ENCODE measurements at places on chromosomes 13 and 19.

DNA sequence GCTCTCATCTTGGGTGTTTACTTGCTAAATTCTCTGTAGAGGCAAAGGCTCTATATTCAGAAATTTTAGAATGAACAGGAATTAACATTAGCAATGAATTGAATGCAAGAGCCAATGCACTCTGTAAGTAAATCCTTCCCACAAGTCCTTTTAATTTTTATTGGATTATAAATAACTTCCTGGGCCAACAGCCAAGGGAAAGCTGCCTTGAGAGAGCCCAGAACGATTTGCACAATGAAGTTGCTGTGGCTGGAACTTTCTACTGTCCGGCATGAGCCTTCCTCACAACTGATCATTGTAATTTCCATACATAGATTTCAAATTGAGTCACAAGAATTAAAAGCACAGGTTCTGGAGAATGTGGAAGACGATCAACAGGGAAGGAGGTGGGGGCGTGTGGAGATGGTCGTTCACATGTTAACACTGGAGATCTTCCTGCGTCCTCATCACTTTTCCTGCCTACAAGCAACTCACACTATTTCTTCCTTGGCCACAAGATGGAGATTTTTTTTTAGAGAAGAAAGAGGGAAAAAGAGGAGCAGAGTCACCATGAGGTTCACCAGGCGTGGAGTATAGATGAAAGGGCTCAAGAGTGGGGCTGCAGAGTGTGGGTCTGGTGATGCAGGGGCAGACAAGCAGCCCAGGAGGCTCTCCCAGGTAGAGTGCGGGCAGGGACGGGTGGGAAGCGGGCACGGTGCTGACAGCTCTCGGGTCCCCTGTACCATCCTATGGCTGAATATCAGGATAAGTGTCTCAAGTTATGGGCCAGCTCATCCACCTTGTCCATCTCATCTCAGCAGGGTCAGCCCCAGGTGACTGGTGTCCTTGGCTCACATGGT, 110.7 kb downstream of the SOX1 start:
- DNase-seq, result no peak

- DNase-seq, result no peak
Measured at GRCh38 chr13:23723471-23723870, 153.3 kb downstream of the TNFRSF19 start.

- DNase-seq, result no peak
Measured at GRCh38 chr13:50238922-50239321, 223.7 kb downstream of the KCNRG start.

GRCh38 chr13:101673360-101674105, 221.1 kb downstream of the ITGBL1 start:
- no peak for DNase-seq

DNA sequence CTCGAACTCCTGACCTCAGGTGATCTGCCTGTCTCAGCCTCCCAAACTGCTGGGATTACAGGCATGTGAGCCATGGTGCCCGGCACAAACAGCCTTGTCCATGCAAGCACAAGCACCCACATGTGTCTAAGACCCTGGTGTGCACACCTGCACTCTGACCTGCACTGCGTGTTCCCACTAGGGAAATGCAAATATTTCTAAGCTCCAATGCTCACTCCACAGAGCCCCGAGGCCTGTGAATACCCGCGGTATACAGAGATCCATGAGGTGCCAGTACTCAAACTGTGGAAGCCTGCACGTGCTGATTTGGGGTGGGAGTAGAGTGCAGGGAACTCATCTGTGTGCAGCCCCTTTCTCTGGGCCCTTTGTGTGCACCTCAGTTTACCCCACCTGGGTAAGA, 14.7 kb downstream of the GADD45B start:
- no peak for DNase-seq

- DNase-seq, result peak; percentile 13
Measured at GRCh38 chr19:756236-756635, 5.3 kb downstream of the MISP start.

DNA sequence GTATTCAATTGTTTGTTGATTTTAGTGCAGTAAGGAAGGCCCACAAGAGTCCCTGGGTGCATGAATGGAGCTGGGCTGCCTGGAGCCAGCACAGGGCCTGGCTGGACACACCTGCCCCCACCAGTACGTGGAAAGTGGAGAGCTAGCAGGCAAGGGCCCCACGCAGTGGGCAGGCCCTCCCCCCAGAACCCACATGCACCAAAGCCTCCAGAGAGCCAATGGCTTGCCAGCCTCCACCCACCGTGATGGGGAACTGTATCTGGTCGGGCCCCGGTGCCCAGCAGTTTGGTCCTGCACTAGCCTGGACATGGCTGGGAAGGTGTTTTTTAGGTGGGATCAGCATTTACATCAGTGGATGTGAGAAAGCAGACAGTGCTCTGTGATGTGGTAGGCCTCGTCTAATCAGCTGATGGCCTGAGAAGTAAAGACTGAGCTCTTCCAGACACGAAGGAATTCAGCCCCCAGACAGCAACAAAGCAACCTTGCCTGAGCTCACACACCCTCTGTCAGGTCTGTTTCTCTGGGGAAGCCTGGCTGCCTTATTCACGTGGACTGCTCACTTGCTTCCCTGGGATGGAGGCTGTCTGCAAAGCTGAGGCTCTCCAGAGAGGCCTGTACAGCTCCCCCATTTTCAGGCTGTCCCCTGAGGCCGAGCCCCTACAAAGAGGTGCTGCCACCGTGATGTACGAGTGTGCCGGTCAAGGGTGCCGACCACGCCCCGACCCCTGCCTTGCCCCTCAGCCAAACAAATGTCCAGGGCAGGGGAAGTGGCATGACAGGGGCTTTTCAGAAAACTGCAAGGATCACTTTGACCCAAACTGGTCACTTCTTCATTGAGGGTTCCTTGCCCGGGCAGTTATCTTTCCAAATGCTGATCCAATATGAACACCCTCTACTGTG, 27.5 kb downstream of the RAB20 start:
- no peak for DNase-seq

- DNase-seq, result peak; percentile 53
Measured at GRCh38 chr13:30984620-30985019, 52.2 kb downstream of the TEX26 start.

DNA sequence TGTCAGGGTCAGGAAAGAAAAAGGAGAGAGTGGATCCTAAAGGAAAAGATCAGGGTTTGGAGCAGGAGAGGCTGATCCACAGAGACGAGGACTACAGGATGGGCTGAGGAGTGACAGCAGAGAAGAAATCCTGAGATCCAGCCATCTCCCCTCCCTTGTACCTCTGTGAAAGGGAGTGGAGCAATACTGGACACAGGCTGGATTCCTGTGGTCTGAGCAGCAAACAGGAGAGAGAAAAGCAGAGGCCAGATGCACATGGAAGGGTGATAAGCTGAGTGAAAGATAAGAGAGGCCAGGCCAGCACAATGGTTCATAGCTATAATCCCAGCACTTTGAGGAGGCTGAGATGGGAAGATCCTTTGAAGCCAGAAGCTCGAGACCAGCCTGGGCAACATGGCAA, 472.1 kb upstream of the TSHZ3 start:
- no peak for DNase-seq

GRCh38 chr13:28476919-28477708, 17.8 kb downstream of the FLT1 start:
- no peak for DNase-seq

DNA sequence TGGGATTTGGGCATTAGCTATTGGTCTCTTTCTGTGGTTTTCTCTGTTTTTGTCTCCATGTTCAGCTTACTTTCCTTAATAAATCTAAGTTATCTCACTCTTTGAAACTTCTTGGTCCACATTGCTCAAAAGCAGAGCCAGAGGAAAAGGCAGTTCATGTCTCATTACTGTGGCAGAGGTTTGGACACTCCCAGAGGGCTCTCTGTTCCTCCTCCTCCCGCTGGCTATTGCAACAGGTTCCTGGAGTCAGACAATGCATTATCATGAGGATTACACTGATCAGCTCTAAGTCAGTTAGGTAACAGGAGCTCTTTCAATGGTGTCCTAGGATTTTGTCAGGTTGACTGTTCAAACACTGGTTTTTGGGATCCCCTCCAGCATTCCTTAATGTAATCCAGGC, 298.8 kb downstream of the NDFIP2 start:
- DNase-seq, result no peak

DNA sequence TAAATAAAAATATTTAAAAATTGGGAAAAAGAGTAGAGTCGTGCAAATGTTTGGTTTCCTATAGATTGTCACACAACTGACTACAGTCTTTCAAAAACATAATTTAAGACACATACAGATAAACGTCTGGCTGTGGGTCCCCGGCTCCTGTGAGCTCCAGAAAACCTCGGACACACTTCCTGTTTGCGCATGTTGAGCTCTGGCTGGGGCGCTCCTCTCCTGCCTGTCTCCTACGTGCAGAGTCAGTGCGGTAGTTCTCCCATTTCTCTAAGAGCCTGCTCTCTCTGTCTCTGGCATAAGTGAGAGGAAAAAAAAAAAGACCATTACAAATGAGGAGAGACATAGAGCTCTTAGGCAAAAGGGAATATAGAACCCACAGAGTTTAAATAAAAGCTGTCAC, 128.2 kb upstream of the OBI1 start:
- no peak for DNase-seq

DNA sequence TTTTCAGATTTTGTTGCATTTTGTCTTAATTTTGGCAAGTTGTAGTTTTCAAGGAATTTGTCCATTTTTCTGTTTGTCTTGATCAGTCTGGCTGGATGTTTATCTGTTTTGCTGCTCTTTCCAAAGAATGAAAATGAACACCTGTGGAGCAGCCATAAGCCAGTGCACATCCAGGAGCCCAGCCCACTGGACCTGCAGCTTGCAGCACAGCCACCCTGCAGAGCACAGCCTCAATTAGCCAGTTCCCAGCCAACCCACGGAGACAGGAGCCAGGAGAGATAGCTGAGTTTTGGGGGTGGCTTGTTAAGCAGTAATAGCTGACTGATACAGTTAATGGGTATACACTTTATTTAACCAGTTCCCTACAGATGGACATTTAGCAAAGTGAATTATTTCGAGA, 38.0 kb upstream of the URI1 start:
- no peak for DNase-seq

- DNase-seq, result peak; percentile 83
Measured at GRCh38 chr13:24097667-24098066, 62.9 kb upstream of the SPATA13 start.

GRCh38 chr19:48967346-48968178, 2.5 kb downstream of the FTL start:
- DNase-seq, result peak; percentile 22

- no peak for DNase-seq
Measured at GRCh38 chr13:95573221-95573620, 20.7 kb downstream of the CLDN10 start.

GRCh38 chr13:106499896-106500295, 35.6 kb downstream of the EFNB2 start:
- no peak for DNase-seq

- DNase-seq, result no peak
Measured at GRCh38 chr13:75092143-75092542, 389.8 kb downstream of the TBC1D4 start.

- no peak for DNase-seq
Measured at GRCh38 chr13:76164290-76164689, 528.2 kb downstream of the LMO7 start.

GRCh38 chr19:41918653-41919244, 9.5 kb downstream of the ERFL start:
- DNase-seq, result no peak

DNA sequence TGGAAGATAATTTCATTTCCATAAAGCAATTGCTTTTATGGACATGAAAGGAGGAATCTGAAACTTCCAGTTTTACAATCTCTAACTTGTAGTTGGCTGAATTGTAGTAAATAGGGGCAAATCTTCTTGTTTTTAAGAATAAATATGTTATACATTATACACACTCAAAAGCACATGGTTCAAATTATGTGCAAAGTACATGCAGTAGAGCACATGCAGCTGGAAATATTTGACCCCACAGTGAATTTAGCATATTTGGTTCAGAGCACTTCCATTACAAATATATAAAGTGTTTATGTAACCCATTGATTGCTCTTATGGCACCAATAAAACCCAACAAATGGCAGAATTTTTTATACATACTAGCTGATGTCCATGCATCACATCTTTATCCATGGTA, 180.5 kb downstream of the IRS2 start:
- no peak for DNase-seq

- DNase-seq, result no peak
Measured at GRCh38 chr19:35902870-35903475, 644 bp downstream of the HCST start.

- no peak for DNase-seq
Measured at GRCh38 chr13:41699759-41700158, 242.4 kb downstream of the RGCC start.

GRCh38 chr19:53192771-53193534, at the start of gene ZNF665:
TSS of gene ZNF665 (minus strand) at chr19:53193358. CDS start at chr19:53182898, 10,460 bp downstream.
- DNase-seq, result peak; percentile 48

DNA sequence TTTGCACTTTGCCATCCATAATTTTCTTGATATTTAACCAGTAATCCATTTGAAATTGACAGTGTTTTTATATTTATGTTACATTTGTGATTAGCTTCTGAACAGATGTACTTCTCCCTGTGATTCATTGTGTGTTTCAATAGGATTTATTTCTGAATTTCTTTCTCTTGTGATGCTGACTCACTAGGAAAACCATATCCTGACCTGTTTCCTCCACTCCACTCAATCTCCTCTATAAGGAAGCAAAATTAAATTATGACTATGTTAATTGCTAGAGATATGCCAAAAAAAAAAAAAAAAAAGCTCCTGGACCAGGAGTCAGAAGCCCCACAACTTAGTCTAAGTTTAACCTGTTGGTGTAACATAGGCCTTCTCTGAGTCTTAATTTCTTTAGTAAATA, 614.6 kb upstream of the SPRY2 start:
- no peak for DNase-seq

DNA sequence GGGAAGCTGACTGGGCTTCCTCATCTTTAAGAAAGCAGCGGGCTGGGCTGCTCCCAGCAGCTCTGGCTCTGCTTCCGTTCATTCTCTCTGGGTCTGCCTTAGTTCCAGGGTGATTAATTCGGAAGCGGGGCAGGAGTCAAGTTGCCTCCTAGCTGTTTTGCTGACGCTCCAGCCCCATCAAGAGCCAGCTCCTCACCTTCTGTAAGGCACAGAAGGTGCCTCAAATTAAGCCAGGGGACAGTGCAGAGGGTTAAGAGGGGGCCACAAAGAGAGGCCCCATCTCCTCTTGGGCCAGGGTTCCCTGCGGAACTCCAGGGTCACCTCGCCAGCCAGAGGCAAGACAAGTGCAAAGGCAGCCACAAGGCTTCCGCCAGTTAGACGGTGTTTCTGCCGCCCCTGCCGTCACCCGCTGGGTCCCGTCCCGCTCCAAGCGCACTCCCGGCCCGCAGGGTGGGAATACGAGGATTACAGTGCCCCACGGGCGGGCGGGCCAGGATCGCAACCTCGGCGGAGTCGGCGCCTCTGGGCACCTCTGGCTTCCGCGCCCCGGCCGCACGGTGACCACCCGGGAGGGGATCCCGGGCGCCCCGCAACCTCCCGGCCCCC, 508 bp downstream of the SLC15A1 start:
- no peak for DNase-seq

GRCh38 chr19:35123573-35123972, 8.0 kb downstream of the FXYD3 start:
- no peak for DNase-seq
